ENCODE measurements at places on chromosomes 7 and 10. TPM values are rescaled to one million over a fixed set of nuclear protein-coding genes. Genes with fewer than 3 reads are reported as not detected.

The LRRC4 gene
- total RNA-seq: not detected

The GLUD1 gene
- 70.6 TPM for total RNA-seq

- no peaks in the 10 kb centered on the region for H3K36me3 ChIP-seq
- no peak overlapping the region for H3K27ac ChIP-seq
- no peak for DNase-seq
- H3K27me3 ChIP-seq: no peaks in the 10 kb centered on the region
- no peak overlapping the region for H3K4me3 ChIP-seq
- H3K4me1 ChIP-seq: no peaks in the 10 kb centered on the region
These were observed 1024.2 kb downstream of the GRM8 start for GRCh38 chr7:126228356-126229061.

DNA sequence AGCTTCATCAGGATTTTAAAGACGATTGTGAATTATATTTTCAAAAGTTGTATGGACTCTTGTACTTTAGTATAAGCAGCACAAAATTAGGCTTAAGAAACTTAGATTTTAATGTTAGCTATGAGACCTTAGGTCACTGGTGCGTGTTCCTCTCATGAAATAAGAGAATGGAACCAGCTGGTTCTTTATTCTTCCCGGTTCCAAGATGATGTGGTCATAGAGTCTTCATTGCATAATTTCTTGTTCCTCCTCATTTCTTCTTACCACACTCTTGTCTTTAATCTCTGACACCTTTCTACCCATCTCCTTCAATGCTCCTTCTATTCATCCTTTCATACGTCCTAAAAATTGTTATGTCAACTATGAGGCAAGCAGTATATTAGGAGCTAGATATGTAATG, 437.2 kb downstream of the AUTS2 start:
- DNase-seq: no peak
- H3K4me1 ChIP-seq: no peaks in the 10 kb centered on the region
- H3K27ac ChIP-seq: no peak overlapping the region
- H3K4me3 ChIP-seq: no peak overlapping the region
- no peaks in the 10 kb centered on the region for H3K27me3 ChIP-seq

DNA sequence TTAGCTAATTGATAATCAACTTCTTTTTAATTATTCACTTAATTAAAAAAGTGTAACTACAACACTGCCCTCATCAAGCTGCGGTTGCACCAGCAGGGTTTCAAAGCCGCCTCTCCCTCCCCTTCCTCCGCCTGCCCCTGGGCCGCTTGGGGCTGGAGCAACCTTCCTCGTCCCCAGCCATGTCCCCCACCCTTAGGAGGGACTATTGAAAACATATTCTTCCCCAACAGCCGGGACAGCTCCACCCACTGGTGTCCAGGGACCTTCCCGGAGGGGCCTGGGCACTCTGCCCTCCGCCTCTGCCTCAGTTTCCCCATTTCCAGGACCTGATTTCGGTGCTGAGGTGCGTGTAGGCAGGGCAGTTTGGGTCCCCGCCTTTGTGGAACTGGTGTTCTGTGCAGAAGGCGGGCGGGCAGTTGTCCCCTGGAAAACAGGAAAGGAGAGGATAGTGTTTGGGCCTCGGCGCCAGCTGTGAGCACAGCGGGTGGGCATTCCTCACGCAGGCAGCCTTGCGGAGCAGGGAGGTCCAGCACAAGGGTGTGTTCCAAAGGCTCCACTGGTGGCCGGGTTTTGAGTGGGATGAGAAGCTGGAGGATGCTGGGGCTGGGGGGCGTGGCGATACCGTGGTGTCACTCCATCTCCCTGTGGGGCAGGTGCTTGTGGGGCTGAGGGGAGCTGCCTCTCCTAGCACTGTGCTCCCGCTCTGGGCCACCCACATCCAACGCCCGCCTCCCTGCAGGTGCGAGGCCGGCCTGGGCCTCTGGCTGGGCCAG, 15.7 kb downstream of the UNCX start:
- H3K36me3 ChIP-seq: no peaks in the 10 kb centered on the region
- DNase-seq: no peak
- H3K4me1 ChIP-seq: peaks cover 9% of the 10 kb centered on the region
- no peak overlapping the region for H3K4me3 ChIP-seq
- peaks cover 10% of the 10 kb centered on the region for H3K27me3 ChIP-seq
- no peak overlapping the region for H3K27ac ChIP-seq

GRCh38 chr7:157944051-157944450, 607.2 kb downstream of the DNAJB6 start:
- no peak overlapping the region for H3K4me3 ChIP-seq
- H3K27me3 ChIP-seq: no peaks in the 10 kb centered on the region

All from naive thymus-derived CD4-positive, alpha-beta T cell (primary cell).